ENCODE measurements at places on chromosomes 16 and 17. TPM values are rescaled to one million over a fixed set of nuclear protein-coding genes. Genes with fewer than 3 reads are reported as not detected.

The CISD3 gene
- 1.6 TPM for total RNA-seq

The SLC16A11 gene
- 0.69 TPM for total RNA-seq

The ABCC11 gene
- total RNA-seq = 0.20 TPM

The KRTAP9-4 gene
- total RNA-seq = 6.5 TPM

The MYCBPAP gene
- 1.6 TPM for total RNA-seq

The MT1G gene
- total RNA-seq = 1.8 TPM

The RSAD1 gene
- total RNA-seq = 19.4 TPM

The PARD6A gene
- 0.69 TPM for total RNA-seq

The ITGAX gene
- 3.3 TPM for total RNA-seq

The KRT25 gene
- total RNA-seq = 608 TPM

The KRT31 gene
- total RNA-seq = 52.1 TPM

The SDR42E2 gene
- total RNA-seq = not detected

The OR3A3 gene
- not detected for total RNA-seq

DNA sequence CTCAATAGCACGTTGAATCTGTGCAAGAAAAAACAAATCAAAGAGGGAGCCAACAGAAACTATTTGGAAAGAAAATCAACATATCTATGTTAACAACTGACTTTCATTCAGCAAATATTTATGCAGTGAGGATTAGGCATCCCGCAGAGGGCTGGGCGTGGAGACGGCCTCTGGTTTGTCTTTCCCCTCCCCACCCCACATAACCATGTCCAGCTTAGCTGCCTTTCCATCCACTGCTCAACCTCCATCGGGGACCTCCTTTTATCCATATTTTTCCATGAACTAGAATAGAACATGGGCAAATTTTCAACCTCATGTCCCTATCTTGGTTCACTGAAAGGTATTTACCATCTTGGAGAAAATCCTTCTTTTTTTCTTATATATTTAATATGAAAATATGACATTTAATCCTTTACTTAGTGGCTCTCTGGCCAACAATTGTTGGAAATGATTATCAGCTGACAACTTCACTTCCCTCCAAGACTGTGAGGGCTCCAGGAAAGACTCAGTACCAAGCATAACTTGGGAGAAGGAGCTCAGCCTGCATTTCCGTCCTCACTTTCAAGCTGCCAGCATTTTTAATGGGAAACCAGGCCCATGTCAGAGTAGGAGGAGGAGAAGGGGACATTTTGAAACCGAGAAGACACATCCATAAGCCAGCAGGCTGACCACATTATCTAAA lies 462.6 kb upstream of the MAF start:
- peak; percentile 78 for DNase-seq

DNA sequence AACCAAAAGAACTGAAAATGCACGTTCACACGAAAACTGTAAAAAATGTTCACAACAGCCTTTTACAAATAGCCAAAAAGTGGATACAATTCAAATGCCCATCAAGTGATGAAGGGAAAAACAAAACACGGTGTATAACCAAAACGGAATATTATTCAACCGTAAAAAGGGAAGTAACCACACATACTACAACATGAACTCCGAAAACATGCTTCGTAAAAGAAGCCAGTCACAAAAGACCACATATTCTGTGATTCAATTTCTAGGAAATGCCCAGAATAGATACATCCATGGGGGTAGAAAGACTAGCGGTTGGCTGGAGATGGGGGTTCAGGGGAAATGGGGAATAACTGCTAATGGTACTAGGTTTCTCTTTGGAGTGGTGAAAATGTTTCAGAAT lies 81.5 kb upstream of the TRAP1 start:
- no peak for DNase-seq

- no peak for DNase-seq
These were observed 509.6 kb downstream of the MAF start for GRCh38 chr16:79090966-79091365.

- DNase-seq = no peak
These were observed 24.3 kb downstream of the TAC4 start for GRCh38 chr17:49823614-49824013.

- no peak for DNase-seq
These were observed 23.8 kb downstream of the SPHK1 start for GRCh38 chr17:76408037-76408849.

- DNase-seq = peak; percentile 36
These were observed 264.5 kb downstream of the WWOX start for GRCh38 chr16:78363843-78364555.

DNA sequence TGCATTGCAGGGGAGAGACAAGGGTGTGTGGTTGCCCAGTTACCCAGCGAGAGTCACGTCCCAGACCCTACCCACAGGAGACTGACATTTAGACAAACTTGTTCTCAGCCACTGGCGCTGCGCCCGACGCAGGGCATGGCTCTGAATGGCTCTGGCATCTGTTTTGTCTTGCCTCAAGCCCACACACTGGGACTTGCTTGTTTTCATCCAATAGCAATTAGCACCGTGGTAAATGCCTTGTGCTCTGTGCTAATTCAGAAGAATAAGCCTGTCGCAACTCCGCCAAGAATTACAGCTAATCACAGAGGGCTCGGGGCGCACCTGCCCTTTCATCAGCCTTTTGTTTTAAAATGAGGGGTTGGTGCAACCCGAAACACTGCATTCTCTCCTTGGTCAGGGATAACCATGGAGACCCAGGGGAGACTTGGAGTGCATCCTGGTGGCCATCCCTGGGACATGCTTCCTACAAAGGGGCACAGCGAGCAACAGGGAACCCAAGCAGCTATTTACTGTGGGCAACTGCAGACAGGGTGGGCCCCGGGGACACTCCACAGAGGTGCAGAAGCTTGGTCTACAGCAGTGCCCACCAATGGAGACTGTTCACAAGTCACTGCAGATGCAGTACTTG lies 220.6 kb upstream of the ZFHX3 start:
- DNase-seq = peak; percentile 2

GRCh38 chr17:27762527-27763305 lies 37.6 kb downstream of the NOS2 start:
- no peak for DNase-seq

DNA sequence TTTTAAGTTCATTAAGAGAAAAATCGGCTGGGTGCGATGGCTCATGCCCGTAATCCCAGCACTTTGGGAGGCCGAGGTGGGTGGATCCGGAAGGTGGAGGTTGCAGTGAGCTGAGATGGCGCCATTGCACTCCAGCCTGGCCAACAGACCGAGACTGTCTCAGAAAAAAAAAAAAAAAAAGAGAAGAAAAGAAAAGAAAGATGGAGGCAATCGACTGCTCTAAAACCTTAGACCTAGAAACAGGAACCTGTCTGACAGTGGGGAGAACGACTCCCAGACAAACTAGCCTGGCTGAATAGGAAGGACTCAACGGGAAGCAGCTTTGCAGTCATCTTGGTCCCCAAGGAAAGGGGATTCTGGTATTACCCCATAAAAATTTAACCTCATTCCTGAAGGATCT lies 13.7 kb downstream of the MRC2 start:
- DNase-seq = no peak

DNA sequence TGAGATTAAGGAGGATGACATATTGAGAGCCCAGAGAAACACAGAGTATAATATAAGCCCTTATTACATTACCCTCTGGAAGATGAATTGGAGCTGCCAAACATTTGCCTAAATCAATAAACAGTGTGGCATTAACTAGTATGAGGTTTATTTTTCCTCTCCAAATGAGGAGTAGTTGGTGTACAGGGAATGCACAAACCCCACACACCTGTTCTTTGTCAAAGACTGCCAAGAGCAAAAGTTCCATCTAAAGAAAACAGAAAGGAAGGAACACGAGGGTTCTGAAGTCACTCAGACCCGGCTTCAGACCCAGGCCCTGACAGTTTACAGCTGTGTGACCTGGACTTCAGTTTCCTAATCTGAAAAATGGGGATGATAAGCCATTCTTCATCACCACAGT lies 138.1 kb downstream of the SHISA9 start:
- no peak for DNase-seq

- no peak for DNase-seq
These were observed 226.6 kb downstream of the PHKB start for GRCh38 chr16:47687694-47688093.

DNA sequence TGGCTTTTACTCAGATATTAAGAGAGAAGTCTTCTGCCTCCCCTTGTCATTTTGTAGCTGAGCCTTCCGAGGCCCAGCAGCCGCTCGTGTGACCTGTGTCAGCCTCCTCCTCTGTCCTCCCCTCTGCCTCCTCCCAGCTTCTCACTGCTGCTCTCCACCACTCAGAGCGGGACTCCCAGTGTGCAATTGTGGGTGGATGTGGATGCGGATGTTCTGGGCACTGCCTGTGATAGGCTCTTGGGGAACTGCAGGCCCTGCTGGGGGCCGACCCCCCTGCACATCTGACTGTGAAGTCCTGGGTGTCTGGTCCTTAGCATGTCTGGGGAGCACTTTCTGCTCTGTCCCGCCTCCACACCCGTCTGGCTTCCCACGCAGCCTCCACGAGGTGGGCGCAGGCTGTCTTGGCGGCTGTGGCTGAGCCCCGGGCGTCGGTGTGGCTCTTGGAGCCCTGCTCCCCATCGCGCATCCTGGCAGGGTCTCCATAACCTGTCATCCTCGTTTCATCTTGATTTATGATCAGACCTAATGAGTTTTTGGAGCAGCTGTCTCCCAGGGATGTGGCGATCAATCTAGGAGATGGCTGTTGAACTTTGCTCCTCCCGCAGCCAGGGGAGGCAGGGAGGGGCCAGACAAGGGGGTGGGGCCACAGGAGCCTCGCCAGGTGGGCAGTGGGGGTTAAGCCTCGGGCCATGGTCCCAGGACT lies 28.1 kb downstream of the GRIN2C start:
- no peak for DNase-seq

- no peak for DNase-seq
These were observed 181.5 kb downstream of the ZNF423 start for GRCh38 chr16:49674351-49674851.

DNA sequence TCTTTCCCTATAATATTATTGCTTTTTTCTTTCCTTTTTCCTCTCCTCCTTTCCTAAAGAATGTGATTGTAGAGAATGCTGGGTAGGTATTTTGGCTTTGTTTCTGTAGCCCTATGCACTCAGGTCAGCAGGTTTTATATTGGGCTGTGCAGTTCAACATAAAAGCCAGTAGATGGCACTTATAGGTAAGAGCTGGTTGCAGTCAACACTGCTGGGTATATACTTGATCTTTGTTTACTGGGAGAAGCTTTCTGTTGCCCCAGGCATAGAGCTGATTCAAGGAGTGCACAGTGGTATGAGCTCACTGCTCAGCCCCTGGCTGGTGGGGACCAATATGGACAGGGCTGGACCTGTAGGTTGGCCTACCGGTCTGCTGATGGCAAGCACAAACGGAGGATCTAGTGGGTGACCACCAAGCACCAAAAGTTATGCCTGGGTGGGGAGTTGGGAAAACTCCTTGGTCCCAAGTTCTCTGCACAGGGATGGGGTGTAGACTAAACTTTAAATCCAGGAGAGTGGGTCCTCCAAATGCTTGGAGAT lies 378.9 kb downstream of the PMP22 start:
- no peak for DNase-seq

DNA sequence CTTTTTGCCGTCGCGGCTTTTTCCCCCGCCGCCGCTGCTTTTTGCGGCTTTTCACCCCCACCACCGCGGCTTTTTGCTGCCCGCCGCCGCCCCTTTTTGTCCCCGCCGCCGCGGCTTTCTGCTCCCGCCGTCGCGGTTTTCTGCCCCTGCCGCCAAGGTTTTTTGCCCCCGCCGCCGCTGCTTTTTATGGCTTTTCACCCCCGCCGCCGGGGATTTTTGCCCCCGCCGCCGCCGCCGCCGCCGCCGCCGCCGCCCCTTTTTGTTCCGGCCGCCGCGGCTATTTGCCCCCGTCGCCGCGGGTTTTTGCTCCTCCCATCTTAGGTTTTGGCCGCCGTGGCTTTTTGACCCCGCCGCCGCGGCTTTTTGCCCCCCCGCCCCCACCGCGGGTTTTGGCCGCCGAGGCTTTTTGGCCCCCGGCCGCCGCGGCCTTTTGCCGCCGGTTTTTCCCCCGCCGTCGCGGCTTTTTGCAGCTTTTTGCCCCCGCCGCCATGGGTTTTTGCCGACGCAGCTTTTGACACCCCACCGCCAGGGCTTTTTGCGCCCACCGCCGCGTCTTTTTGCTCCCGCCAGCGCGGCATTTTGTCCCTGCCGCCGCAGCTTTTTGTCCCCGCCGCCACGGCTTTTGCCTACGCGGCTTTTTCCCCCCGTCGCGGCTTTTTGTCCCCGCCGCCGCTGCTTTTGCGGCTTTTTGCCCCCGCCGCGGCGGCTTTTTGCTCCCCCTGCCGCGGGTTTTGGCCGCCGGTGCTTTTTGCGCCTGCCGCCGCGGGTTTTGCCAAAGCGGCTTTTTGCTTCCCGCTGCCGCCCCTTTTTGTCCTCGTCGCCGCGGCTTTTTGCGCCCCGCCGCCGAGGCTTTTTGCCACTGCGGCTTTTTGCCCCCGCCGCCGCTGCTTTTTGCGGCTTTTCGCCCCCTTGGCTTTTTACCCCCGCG lies 519.4 kb upstream of the WSB1 start:
- no peak for DNase-seq

GRCh38 chr16:88983771-88984687 lies 7.0 kb upstream of the CBFA2T3 start:
- no peak for DNase-seq

DNA sequence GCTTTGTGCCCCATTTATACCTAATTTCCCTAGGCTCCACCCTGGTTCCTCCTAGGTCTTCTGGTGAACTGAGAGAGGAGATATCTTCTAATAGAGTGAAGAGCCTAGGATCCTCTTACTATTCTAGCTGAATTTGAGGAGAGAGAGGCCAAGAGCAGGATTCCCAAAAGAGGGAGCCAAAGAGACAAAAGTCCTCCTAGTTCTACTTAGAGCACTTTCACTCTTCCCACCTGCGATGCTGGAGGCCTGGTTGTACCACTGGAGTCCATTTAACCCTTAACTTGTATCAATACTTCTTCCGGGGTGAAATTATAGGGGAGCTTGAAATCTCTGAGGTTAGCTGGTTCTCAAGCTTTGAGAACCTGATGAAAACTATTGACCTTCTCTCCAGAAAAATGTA lies 3.4 kb upstream of the SSH2 start:
- DNase-seq = no peak

DNA sequence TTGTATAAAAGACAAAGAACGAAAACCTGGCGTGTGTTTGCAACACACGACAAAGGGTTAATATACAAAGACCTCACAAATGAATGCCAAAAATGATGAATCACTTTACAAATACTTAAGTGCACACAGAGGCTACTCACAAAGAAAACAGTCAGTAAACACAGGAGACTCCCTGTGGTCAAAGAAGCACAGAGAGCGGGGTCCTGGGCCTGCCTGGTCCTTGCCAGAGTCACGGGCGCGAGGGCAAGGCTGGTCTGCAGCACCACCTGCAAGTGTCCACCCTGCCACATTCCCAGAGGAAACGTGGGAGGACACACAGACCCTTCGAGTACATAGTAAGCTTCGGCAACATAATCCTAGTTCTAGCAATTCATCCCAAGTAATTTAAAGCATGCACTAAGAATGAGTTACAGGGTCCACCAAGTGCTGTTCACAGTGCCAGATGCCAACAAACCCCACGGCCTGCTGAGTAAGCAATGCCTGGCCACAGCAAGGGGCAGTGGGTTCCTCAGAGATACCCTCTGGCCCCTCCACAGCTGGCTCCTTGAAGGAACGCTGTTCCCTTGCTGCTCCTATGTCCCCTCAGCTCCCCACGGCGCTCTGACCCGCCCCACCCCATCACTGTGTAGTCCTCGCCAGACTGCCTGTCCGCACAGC lies 24.6 kb upstream of the FAAP100 start:
- DNase-seq = no peak

- no peak for DNase-seq
These were observed 32.3 kb downstream of the BRCA1 start for GRCh38 chr17:43092901-43093300.

- no peak for DNase-seq
These were observed 30.7 kb upstream of the METTL9 start for GRCh38 chr16:21568502-21569189.
